ENCODE measurements at places on chromosomes 2 and 18. TPM values are rescaled to one million over a fixed set of nuclear protein-coding genes. Genes with fewer than 3 reads are reported as not detected.

CPSF3 gene
- 64.6 TPM for total RNA-seq

IL1B gene
- total RNA-seq: not detected

ALPG gene
- total RNA-seq: not detected

RAB12 gene
- total RNA-seq: 15.2 TPM

NT5DC4 gene
- not detected for total RNA-seq

PNPT1 gene
- 67.6 TPM for total RNA-seq

ACVR1C gene
- 2.4 TPM for total RNA-seq

KYNU gene
- not detected for total RNA-seq

GULP1 gene
- total RNA-seq: not detected

CCDC102B gene
- total RNA-seq: 2.1 TPM

CFAP210 gene
- not detected for total RNA-seq

IL36B gene
- total RNA-seq: not detected

NPPC gene
- not detected for total RNA-seq

EPB41L5 gene
- total RNA-seq: 1.9 TPM

DNA sequence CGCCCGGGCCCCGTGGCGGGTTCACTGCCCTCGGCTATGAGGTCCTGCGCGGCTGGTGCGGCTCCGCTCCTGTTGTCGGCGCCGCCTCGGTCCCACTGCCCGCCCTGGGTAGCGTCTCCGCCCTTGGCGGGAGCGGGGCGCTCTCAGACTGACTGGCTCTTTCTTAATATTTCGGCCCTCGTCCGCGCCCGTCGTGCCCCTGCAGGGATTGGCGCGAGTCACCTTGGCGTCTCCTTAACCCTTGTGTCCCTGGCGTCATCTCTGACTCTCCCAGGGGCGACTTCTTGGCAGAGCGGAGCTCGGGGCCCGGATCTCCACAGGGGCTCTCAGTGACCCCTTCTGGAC lies 1.3 kb downstream of the PTMA start:
- peak; percentile 68 for DNase-seq

DNA sequence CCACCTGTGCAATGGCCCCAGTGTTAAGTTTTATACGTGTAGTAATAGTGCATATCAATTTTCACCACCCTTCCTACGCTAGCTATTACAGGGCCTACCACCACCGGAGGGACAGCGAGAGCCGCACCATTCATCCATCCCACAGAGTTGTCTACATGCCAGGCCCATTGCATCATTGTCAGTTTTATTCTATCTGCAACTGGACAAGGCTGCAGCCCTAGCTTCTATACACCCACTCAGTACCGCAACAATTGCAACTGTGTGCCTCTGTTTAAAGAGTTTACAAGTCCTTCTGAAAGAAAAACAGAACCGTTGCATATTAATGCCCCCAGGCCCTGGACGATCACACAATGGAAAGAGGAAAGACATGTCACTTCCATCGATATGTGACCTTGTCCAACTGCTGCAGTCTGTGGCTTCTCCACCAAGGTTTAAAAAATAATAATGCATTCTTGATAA lies 58.6 kb downstream of the ZEB2 start:
- DNase-seq: no peak

DNA sequence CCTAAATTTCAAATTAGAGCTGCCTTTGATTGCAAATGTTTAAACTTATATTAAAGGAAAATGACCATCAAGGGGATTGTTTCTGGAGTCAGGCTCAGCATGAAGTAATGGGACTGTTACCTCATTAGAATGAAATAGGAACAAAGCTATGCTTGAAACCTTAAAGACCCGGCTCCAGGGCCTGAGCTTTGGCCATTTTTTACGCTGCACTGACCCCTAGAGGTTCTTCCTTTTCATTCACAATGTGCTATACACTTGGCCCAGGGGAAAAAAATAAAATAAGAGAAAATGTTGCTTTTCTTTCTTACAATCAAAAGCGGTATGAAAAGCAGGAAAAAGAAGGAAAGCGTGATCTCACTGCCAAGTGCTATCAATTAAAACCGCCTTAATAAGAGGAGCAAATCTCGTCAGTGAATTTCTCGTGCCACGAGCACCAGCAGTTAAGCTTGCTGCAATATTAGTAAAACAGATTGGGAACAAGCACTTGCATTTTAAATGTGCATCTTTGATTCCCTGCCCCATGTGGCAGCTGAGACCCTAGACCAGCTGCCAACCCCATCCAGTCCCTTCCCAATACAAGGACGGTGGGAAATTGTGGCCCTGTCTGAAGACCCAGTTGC lies 96.6 kb downstream of the MBD2 start:
- DNase-seq: peak; percentile 55

DNA sequence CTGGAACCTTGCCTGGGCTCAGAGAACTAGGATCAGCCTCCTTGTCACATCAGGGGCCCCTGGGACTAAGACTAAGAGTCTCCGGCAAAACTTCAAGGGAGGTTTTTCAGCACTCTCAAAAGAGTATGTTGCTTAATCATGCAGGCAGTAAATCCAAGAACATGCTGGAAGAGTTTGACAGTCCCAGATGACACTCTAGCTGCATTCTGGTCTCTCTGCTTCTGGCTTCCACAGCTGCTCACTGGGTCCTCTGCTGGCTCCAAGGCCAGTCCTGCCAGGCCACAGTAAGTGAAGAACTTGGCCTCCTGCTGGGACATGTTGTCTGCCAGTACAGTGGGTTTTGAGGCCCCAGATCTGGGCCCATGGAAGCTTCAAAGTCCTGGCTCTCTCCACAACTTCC lies 45.2 kb upstream of the IL1RL1 start:
- DNase-seq: no peak

- no peak for DNase-seq
These were observed 85.4 kb upstream of the CHST9 start for GRCh38 chr18:27270508-27270907.

DNA sequence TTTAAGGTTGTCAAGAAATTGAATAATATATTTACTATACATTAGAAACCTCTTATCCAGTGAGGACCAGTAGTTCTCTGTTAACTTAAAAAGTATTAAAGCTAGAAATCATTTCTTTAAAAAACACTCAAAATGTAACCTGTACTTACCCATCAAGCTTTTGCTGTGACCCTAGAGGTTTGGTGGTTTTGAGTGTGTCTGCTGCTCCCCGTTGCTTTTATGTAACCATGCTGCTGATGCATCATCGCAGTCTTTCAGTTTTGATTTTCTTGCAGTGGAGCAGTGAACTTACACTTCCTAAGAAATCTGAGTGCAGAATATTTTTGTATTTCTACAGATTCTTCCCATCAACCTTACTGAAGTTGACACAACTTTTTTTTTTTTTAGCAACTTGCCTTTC lies 34.2 kb downstream of the MRPS9 start:
- peak; percentile 78 for DNase-seq

DNA sequence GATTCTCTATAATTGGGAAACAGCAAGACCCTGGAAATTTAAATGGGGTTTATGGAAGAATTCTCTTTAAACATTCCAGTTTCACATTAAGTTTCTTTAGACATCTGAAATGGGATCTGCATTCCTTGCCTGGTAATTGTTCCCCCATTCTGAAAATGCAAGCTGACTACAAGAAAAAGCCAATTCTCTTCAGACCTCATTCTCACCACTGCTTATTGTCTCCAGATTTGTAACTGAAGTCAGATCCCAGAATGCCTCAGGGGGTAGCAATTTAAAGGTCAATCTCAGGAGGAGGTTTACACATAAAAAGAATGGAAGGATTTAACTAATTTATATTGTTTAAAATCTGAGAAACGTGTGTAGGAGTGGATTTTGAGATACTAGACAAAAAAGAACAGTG lies 41.2 kb downstream of the COL3A1 start:
- no peak for DNase-seq

DNA sequence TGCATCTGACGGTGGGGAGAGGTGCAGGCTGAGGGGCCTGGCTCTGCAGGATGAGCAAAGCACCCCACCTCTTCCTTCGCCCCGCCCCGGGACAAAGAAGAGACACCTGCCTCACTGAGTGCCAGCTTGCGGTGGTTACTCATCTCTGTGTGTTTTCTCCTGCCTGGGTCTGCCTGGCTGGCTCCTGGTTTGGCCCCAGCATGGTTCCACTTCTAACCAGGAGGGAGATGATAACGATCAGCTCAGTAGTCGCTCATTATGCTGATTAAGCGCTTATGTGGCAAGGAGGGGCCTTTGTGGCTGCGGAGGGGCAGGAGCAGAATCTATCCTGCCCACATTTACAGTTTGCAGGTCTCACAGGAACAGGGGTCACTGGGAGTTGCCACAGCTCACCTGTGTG lies 68.7 kb upstream of the EDAR start:
- no peak for DNase-seq

DNA sequence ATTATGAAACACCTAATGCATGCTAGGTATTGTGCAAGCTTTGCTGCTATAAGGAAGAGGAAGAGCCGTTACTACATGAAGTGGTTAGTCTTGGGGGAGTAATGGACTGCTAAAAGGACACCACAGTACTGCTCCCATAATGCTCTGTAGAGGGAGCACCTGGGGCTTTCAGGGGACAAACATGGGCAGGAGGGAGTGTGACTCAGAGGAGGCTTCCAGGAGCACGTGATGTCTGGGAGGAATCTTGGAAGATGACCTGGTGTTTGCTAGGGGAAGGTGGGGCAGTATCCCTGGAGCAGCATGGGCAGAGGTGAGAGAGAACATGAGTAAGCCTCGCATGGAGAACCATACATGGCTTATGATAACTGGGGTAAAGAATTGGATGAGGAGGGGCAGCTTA lies 18.8 kb downstream of the MAPK4 start:
- no peak for DNase-seq

GRCh38 chr2:179729966-179730365 lies 131.4 kb downstream of the ZNF385B start:
- no peak for DNase-seq

- DNase-seq: no peak
These were observed 1.5 kb downstream of the ZNF532 start for GRCh38 chr18:58866066-58866772.

GRCh38 chr18:35289727-35290093 lies 319 bp downstream of the ZSCAN30 start:
- peak; percentile 61 for DNase-seq

GRCh38 chr2:134154246-134154645 lies 99.6 kb upstream of the MGAT5 start:
- no peak for DNase-seq

- DNase-seq: no peak
These were observed 90.3 kb downstream of the RPRM start for GRCh38 chr2:153388246-153388645.

- no peak for DNase-seq
These were observed 586.5 kb downstream of the EPHA4 start for GRCh38 chr2:220985561-220985960.

DNA sequence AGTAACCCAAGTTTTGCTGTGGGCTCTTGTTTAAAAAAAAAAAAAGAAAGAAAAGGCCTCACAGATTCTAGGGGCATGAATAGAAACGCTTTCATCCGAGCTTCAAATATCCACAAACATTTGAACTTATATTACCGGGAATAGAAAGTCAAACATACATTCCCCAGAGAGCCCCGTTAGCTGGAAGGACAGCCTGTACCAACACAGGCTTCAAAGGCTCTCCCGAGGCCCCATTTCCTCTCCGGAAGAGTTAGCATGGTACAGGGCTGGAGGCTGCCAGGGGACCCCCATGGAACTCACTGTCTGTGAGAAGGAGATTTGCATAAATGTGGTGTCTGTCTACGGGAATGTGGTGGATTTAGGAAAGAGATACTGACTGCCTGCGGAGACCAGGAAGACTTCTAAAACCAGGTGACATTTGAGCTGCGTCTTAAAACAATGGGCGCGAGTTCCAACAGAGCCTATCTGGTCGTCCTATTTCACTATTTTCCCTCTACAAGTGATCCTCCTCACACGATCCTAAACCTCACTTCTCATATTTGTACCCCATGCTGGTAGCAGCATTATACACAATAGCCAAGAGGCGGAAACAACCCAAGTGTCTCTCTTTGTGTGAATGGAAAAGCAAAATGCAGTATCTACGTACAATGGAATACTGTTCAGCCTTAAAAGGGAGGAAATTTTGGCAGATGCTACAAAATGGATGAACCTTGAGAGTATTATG lies 820 bp upstream of the MATN3 start:
- DNase-seq: no peak

DNA sequence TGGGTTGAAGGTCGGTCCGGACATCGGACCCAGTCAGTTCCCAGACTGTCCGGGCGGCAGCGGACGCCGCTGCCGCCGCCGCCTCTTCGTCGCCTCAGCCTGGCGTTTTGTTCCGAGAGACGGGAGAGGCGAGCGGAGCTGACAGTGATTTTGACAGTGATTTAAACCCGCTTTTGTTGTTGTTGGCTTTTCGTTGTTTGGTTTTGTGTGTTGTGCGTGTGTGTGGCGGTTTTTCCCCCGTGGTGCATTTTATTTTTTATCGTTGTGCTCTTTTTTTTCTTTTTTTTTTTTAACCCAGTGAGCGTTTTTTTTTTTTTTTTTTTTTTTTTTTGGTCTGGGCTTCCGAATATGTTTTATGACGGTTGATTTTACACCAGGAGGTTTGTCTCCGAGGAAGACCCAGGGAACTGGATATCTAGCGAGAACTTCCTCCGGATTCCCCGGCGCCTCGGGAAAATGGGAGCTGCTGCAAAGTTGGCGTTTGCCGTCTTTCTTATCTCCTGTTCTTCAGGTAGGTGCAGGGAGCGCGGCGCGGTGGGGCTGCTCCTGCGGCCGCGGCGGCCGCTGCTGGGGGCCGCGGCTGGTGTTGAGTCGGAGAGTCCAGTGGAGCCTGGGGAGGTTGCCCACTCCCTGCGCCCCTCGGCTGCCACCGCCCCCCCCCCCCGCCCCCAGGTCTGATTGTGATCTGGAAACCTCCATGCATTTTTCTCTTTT lies at the start of gene ACVR2A:
ACVR2A (plus strand) TSS at position 333 of the 714 bp plus-strand sequence; CDS start at position 457, 124 bp downstream.
- peak; percentile 43 for DNase-seq

GRCh38 chr2:157190151-157190550 lies 67.4 kb upstream of the GALNT5 start:
- no peak for DNase-seq

DNA sequence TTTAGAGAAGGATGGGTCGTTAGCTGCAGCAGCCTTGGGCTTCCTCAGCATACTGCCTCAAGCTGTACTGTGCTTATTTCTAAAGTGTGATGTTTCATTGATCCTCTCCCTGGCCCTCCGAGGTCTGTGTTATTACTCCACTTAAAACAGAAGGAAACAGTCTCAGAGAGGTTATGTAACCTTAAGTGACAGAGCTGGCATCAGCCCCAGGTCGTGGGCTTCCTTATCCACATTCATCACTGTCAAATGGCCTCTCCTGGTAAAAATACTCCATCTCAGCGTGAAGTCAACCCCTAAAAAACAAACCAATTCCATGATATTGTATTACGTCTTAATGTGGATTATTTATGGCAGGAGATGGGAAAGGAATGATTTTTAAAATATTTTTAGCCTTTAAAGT lies 153.3 kb upstream of the NOSTRIN start:
- no peak for DNase-seq

GRCh38 chr2:170717991-170718589 lies 3.0 kb downstream of the SP5 start:
- DNase-seq: no peak

DNA sequence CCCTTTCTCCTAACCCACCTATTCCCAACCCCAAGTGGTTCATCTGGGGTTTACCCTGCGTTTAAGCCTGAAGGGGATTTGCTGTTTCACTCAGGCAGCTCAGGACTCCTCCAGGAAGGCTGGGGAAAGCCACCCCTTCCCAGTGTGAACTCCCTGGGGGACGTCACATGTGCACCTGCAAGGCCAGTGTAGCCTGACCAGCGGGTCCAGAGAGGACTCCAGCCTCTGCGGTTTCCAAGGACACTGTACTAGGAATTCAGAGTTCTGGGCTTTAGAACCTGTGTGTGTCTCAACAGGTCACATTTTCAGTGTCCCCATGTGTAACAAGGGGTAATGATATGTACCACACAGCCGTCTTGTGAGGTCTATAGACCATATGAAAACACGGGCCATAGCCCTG lies 17.9 kb downstream of the EHD3 start:
- DNase-seq: no peak

GRCh38 chr2:131085646-131086045 lies 7.6 kb downstream of the FAM168B start:
- DNase-seq: no peak

GRCh38 chr18:46693996-46694395 lies 37.0 kb upstream of the LOXHD1 start:
- no peak for DNase-seq

Data from activated CD8-positive, alpha-beta memory T cell treated with anti-CD3 and anti-CD28 coated beads, Interleukin-2, amount 10 ng/mL, durations not matched to agents 7 days and 5 days (primary cell).